Stimulated activated CD8-positive, alpha-beta memory T cell treated with anti-CD3 and anti-CD28 coated beads, Interleukin-4, amount 100 ng/mL, for 1 hour (primary cell): ENCODE measurements at places on chromosomes 3 and 15.

DNA sequence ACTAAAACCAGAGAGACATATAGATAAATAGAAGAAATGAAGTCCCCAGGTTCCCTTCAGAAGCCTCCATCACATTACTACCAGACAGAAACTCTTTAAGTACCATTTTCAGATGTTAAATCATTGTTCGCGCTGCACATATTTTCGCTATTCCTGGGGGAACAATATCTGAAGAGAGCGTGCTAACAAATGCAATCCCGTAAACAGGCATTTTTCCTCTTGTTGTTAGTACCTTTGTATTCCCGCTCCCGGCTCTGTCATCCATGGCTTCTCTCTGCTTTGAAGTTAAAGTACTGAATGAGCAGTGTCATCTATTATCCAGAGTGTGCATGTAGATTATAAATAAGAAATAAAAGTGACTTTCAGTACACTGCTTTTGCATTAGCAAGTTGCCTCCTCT lies 412.3 kb downstream of the FOXP1 start:
- DNase-seq = no peak

- DNase-seq = no peak
These were observed 134.7 kb downstream of the TMCC1 start for GRCh38 chr3:129758785-129759320.

GRCh38 chr3:186209810-186210752 lies 101.2 kb upstream of the ETV5 start:
- DNase-seq = no peak

DNA sequence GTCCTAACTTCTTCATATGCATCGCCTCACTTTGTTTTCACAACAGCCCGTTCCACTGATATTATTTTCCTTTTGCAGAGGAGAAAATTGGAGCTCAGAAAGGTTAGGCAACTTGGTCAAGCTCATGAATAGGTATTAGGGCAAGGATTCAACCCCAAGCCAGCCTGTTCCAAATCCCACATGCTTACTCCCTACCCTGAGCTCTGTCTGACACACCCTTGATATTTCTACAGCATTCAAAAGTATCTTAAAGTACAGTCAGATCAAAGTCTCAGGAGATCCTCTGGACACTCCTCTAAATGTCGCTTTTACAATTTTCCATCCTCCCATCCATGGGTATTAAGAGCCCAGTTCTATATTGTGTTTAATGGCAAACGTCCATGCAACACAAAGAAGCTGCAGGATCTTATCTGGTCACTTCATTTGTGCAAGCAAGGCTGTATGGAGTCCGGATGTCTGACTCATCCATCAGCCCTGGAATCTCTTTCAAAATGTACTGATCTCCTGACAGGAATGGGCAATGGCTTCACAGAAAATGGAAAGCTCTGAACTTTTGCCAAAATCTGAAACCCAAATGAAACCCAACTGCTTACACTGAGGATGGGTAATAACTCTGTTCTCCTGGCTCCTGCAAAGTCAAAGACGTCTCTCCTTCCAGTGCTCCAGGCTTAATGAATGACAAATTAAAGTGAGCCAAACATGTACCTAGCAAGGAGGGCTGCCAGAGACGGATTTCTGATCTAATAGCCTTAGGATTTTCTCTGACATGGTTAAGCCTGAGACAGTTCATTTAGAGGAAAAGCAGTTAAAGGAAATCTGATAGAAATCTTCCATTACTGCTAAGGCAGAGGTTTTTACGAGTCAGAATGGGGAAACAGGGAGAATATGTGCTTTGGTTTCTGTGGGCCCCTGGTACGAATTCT lies 230.9 kb upstream of the RORA start:
- DNase-seq = no peak

- no peak for DNase-seq
These were observed 19.9 kb downstream of the UBR1 start for GRCh38 chr15:43085921-43086320.

- DNase-seq = no peak
These were observed 1108.5 kb upstream of the EPHA6 start for GRCh38 chr3:95705786-95706418.

- DNase-seq = no peak
These were observed 357 bp downstream of the KIAA1143 start for GRCh38 chr3:44761101-44761423.

DNA sequence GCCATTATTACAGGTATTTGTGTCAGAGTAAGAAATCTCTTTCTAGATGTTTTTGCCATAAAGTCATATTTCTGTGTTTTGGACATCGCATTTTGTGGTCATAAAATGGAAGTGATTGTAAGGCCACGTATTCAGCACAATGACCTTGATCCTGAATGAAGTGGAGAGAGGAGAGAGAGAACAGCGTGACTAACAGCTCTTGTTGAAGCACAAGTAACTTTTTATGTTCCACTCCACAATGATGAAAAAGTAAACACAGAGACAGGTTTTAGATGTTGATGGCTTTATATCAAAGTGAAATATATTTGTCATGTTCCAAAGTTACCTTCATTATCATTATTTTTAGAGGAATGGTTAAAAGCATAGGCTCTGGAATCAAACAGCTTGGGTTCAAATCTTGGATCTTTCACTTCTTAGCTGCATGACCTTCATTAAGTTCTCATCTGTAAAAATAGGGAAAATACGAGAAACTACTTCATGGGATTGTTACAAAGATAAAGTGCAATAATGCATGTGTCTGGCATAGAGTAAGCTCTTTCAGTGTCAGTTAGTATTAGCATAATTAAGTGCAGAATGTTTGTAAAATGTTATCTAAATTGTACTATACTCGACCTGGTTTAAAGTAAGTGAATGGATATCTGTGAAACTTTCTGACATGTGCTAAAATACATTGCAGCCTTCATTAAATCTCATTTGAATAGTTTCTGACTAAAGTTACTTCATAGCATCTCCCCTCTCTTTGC lies 341.5 kb upstream of the DNAJC19 start:
- DNase-seq = no peak

DNA sequence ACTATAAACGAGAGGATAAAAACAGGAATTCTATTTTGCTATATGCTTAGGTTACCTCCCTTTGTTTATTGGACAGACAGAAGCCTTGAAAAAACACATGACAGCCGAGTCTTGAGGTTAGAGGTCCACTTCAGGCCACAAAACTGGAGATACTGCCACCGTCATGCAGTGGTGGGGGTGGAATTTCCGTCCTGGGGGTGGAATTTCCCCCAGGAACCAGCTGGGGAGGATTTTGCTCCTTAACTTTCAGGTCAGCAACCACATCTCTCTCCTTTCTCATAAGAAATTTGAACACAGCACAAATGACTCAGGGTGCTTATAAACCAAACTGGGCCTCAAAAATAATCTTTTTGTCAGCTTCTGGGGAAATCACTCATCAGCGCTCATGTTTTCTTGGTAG lies 545.8 kb upstream of the ADAMTS9 start:
- no peak for DNase-seq

DNA sequence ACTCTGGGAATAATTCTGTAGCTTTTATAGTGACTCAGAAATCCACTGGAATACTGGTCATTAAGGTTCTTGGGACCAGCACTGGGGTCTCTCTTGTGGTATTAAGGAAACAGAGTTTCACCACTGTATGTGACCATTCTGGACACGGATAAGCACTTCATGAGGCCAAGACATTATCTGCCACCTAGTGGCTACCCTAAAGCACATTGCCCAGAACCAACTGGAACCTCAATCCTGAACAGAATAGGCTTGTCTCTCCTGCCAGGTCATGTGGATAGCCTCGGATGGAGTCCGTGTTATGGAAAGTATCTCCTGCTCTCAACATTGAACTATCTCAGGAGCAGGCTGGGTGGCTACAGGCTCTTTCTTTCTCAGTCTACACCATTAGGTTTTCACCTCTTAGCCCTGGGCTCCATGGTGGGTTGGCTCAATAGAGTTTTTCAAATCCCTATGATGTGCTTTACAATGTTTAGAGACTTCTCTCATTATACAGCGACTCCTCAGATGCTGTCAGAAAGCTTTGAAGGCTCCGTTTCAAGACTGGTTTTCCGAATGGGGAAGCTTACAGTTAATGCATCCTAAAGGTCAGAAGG lies 167.6 kb upstream of the ST8SIA2 start:
- no peak for DNase-seq

DNA sequence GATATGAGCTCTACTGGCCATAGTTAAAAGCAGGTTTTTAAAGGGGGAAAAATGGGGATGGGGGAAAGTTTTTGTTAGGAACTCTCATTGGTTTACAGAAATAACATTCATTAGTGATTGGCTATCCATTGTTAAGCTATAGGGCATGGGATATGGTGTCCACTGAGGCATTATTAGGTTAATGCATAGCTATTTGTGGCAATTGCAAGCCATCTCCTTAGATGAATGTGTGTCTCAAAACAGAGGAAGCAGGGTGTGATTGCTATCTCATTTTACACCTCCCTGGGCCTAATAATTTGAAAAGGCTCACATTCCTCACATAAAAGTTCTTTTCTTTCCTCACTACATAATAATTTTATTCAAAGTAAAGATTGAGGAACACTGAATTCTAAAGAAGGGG lies 396.6 kb downstream of the TAFA4 start:
- DNase-seq = no peak

DNA sequence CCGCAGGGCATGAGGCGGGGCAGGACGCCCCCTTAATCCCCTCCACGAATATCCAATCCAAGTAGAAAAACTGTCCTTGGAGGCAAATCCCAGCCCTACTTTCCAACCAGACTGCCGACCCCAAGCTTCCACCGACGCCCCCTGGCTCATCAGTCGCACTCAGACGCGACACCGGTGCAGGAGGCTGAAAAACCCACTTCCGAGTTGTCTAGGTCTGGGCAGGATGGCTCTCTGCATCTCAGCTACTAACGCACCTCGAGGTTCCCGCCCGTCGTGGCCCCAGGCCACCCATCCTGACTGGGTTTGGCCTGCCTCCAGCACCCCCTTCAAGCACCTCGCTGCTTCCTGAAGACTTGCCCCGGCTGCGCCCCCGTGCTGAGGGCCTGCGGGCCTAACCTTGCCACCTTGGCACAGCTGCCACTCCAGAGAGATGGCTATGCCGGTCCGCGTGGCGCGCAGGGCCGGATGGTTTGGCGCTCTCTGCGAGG lies 15.5 kb downstream of the RGMA start:
- DNase-seq = no peak

- no peak for DNase-seq
These were observed 182.5 kb downstream of the SLCO3A1 start for GRCh38 chr15:92035961-92036360.

DNA sequence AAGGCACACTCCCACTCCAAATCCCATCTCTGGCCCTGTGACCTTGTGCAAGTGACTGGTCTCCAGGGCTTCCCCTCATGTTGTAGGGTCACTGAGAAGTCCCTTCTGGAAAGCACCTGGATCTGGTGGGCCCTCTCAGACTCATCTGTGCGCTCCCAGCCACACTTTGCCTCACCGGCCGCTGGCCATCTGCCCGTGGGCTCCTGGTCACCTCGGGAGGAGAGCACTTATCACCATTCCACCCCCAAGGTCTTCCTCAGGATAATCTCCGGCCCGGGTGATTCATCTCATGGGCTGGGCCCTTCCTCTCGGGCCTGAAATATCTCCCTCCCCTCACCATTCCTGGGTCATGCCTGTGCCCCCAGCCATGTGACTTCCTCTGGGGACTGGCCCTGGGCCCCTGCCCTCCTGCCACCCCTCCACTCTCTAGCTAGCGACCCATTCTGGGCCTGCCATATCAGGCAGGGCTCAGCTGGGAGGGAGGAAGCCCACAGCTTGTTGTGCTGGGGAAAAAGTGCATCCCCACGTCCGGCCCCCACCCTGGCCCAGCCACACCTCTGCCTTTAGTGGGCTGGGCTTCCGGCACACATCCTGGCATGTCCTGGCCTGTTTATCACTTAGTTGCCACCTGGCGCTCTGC lies 10.6 kb upstream of the WNT7A start:
- DNase-seq = no peak

GRCh38 chr3:127691489-127691888 lies 18.7 kb downstream of the ABTB1 start:
- no peak for DNase-seq

DNA sequence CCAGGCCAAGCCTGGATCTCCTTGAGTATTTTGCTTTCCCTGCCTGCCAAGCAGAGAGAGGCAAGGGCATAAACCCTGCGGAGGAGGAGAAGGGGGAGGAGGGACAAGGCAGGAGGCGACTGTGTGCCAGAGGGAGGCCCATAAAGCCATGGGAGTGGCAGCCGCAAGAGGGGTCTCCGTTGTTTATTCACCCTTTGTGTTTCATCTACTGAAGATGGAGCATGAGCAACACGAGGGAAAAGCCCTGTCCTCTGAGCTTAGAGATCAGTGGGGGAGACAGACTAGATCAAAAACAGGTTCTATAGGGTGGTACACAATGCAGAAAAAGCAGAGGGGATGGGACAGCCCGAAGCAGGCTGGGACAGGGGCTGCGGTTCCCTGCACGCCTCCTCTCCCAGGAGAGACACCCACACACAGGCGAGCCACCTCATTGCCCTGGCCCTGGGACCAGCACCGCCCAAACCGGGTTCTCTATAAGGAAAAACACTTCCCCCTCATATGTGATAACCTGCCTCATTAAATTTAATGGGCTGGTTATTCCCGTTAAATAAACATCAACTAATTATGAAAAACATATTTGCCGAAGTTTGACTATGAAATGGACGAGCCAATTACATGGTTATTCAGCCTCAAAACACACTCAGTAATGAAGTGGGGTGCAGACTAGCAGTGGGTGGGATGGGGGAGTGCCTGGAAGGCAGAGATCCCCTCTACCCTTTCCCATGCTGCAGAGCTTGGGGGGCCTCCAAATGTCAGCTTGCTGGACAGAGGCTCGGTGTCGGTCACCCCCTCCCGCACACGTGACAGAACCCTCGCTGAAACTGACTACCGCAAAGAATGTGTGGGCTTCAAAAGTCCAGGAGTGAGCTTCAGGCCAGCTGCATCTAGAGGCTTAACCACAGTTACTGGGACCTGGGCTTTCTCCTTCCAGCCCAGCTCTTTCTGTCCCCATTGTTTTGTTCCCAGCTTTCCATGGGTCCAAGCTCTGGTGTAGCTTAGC lies 14.2 kb upstream of the PLXNA1 start:
- DNase-seq = no peak

DNA sequence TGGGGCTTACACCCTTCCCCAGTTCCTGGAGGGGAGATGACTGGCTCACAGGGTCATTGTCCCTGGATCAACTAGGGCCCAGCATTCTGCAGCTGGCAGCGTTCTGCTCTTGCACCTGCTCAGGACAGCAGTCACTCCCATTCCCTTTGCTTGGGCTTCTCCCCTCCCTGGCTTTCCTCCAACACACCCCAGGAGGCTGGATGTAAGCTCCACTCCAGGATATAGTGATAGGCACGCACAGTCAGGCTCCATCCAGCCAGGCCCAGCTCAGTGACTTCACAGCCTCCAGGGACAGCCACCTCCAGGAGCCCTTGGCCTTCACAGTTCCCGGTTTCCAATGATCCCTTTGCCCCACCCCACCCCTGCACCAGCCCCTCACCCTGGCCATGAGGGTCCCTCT lies 1.9 kb downstream of the SPTBN5 start:
- DNase-seq = no peak
